AG04450 (cell line): ENCODE measurements at places on chromosomes 4 and X.

GRCh38 chr4:122100508-122100907, 51.6 kb upstream of the BLTP1 start:
- DNase-seq, result no peak

DNA sequence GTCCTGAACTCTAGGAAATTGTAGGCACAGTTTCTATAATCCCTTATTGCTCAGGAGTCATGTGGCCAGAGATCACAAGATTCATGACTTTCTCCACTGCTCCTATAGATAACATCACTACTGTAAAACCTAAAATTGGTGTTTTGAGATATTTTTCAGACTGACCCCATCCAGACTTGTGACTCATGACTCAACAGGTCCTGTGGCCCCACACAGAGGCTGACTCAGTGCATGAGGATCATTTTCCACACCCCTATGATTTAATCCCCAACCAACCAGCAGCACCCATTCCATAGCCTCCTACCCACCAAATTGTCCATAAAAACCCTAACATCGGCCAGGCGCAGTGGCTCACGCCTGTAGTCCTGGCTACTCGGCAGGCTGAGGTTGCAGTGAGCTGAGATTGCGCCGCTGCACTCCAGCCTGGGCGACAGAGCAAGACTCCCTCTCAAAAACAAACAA, 13.2 kb upstream of the XIAP start:
- no peak for DNase-seq

DNA sequence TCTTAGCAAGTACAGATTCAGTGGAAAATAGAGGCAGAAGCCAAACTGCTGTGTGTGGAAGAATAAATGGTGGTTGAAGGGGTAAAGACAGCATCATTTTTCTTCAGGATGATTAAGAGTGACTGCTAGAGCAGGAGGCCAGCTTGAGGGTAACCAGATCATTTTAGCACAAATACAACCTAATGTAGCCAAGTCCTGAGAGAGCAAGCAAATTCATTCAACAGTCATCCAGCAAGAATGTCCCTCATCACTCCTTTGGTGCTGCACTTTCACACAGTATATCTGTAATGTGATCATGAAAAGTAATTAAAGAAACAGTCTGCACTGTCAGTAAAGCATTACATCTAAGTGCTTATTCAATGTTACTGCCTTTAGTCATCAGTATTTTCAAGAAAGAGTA, 44.8 kb downstream of the NPFFR2 start:
- DNase-seq, result no peak

- DNase-seq, result no peak
Measured at GRCh38 chr4:152448854-152449253, 87.0 kb downstream of the FBXW7 start.

DNA sequence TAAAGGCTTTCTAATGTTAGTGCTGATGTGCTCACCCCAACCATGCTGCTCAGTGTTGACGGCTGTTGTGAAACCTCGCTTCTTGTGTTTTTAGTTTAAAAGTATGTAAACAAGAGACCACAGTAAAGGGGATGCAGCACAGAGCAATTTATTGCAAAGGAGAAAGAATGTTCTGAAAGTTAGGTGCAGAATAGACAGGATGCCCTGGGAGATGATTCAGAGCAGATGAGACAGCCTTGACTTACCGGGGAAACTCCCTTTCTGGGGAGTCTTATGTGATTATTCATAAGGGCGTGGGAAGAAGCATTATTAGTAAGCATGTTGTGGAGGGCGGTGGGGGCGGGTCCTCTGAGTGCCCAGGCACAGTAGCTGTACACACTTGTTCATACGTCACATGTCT, 47.7 kb downstream of the EVC start:
- DNase-seq, result peak; percentile 92

- no peak for DNase-seq
Measured at GRCh38 chr4:98685225-98686042, 27.0 kb upstream of the TSPAN5 start.

DNA sequence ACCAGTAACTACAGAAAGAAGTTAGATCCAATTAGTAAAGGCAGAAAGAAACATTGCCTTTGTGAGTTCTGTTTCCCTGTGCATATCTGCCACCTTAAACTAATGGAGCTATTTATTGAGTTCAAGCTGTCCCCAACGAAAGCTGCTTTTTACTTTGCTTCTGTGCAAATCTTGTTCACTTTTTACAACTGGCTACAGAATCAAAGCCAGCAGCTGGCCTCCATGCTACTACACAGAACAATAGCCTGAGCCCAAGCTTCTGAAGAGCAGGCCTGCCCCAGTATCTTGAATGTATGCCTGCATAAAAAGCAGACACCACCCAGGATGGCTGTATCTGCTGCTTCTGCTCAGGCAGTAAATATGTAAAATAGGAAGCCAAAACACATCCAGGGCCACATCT, 28.1 kb downstream of the ANK2 start:
- no peak for DNase-seq

GRCh38 chrX:71183341-71183740, 38.7 kb downstream of the NLGN3 start:
- no peak for DNase-seq

- no peak for DNase-seq
Measured at GRCh38 chr4:16669036-16669435, 229.4 kb downstream of the LDB2 start.

DNA sequence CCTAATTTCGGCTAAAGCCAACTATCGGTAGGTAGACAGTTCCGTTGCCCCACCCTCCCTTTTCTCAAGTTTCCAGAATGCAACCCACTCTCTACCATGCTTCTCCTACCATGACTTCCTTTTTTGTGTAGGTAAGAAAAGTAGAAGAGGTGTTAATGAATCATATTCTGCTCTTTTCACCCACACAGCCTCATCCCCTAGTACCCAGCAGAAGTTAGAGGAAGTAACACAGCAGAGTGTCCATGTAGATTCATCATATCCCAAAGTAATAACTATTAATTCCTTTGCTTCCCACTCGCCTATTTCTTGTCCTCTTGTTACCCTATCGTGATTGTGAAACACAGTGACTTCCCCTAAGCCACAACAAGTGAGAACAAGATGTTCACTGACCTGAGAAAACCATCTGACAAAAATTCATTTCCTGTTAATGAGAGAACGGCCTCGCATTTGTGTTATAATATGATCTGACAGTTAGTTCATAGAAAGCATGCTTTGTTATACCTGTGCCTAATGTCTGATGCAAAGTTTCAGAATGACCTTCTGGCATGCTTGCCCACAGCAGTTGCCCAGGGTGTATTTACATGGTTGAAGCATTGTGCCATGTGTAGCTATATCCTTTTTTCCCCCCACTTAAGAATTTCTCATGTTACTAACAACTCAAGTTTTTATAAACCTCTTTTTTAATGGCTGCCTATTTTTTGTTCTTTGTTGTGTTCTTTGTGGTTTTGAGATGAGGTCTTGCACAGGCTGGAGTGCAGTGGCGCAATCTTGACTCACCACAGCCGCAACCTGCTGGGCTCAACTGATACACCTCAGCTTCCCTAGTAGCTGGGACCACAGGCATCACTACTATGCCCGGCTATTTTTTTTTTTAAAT, 185.6 kb downstream of the RAP1GDS1 start:
- no peak for DNase-seq

DNA sequence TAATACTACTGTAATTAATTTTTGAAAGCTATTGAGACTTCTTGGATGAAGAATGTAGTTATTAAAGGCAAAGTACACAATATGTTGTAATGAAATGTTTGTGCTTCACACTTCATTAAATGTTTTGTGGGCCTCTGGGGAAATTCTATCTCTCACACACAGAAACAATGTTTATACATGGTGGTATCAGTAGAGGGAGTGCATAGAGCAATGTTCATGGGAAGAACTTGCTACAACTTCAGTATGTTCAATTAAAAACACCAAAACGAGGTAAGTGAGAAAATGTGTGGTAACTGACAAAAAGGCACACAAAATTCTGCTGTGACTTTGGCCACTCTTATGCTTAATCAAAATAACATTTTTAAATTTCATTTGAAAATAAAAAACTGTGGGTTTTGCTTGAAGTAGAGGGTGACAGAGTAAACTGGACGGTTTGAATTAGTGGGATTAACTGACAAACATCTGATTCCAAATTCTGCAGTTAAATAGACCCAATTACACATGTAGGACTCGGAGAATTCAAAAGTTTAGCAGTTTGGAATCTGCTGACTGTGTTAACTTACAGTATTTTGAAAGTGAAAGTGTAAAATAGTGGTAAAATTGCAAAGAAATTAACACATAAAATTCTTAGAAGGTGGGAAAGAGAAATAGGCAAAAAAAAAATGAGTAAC, 111.4 kb upstream of the TTC29 start:
- DNase-seq, result no peak

- no peak for DNase-seq
Measured at GRCh38 chr4:132556316-132556715, 592.8 kb upstream of the PCDH10 start.

GRCh38 chr4:168674077-168674747, 177.4 kb downstream of the PALLD start:
- DNase-seq, result no peak

GRCh38 chr4:122658818-122659295, 38.0 kb upstream of the IL21 start:
- no peak for DNase-seq

DNA sequence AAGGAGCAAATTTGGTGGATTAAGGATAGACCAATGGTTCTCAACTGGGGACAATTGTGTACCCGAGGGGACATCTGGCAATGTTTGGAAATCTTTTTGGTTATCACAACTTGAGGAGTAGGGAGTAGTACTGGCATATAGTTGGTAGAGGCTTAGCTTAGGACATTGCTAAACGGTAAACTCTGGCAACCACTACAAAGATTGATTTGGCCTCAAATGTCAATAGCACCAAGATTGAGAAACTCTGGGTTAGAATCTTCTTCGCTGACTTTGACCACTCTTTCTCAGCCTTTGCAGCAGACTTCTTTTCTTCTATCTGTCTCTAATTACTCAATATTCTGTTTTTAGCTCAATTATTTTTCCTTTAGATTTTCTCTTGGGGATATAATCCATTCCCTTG, 1.5 kb upstream of the NBDY start:
- no peak for DNase-seq

GRCh38 chr4:54281054-54281766, 52.1 kb downstream of the PDGFRA start:
- peak; percentile 82 for DNase-seq

DNA sequence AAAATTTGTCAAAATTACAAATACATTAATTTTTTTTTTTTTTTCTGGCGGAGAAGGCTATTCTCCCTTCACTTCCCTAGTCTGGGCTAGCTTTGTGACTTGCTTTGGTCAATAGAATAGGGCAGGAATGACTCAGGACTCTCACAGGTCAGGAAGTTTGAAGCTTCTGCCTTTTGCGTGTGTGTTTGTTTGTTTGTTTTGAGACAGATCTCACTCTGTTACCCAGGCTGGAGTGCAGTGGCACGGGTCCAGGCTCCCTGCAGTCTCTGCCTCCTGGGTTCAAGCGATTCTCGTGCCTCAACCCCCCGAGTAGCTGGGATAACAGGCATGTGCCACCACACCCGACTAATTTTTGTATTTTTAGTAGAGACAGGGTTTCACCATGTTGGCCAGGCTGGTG, 55.9 kb upstream of the USP9X start:
- no peak for DNase-seq

DNA sequence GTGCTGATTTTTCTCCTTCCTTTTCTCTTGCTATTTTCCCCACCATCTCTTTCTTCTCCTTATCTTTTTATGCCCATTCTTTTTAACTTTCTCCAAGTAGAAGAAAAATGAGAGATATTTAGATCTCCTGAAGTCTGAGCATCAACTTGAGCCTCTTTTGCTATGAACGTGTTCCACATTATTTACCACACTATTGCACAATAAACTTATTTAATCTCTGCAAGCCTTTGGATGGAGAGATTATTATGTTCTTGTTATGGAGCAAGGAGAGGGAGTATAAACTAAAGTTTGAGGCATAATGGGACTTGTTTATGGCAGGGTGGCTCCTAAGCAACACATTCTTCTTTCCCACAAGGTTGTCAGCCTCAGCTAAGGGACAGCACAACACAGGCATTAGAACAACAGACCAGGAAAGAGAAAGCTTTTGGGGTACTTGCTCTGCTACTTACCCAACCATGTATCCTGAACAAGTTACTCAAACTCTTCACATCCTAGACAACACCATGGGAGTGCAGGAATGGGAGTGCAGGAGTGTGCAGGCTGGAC, 365.5 kb upstream of the BOD1L1 start:
- DNase-seq, result no peak

DNA sequence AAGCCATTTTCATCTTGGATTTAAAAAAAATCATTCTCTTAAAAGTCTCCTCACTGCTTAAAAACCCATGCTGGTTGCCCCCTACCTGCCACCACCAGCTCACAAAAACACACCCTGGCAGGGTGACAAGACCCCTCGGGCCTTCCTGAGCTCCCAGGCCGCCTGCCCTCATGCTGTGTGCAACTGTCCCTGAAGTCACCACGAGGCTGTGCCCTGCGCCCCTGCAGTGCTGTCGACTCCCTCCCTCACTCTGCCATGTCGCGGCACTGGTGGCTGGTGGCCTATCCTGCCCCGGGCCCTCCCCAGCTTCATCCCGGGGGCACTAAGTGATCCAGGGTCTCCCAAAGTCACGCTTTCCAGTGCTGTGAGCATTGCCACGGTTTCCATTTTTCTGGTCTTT, 46.3 kb upstream of the ADRA2C start:
- DNase-seq, result no peak

DNA sequence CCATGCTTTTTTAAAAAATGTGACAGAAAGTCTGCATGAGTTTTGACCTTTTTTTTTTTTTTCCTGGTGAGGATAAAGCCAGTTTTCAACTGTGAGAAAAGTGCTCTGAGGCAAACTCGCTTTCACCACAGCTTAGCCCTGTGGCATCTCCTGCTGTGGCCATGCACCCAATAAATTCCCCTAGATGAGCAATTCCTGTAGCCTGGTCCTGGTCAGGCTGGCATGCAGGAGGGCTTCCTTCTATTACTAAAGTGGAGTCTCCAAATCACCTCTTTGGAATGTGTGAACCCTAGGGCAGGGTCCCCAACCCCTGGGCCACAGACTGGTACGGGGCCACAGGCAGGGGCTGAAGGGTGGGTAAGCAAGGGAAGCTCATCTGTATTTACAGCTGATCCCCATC, 265.4 kb downstream of the RAPGEF2 start:
- no peak for DNase-seq

GRCh38 chr4:45897946-45898585, 225.8 kb downstream of the GABRG1 start:
- DNase-seq, result no peak

DNA sequence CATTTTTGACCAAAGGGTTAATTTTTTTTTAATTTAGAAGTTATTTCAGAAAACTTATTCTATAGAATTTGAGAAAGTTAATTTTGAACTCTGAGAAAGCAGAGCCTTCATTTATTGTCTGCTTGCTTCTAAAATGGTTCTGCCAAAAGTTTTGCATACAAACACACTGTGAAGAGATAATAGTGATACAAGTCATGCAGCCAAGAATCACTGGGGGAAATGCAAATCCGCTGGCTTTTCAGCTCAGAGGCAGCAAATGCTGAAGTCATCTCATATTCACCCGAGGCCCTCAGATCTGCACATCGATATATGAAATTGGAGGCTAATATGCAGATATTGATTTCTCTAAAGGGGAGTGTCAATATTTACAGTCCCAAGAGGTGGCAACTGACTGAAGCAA, 186.2 kb downstream of the KIT start:
- DNase-seq, result no peak
